ENCODE measurements at places on chromosomes 4 and X.

DNA sequence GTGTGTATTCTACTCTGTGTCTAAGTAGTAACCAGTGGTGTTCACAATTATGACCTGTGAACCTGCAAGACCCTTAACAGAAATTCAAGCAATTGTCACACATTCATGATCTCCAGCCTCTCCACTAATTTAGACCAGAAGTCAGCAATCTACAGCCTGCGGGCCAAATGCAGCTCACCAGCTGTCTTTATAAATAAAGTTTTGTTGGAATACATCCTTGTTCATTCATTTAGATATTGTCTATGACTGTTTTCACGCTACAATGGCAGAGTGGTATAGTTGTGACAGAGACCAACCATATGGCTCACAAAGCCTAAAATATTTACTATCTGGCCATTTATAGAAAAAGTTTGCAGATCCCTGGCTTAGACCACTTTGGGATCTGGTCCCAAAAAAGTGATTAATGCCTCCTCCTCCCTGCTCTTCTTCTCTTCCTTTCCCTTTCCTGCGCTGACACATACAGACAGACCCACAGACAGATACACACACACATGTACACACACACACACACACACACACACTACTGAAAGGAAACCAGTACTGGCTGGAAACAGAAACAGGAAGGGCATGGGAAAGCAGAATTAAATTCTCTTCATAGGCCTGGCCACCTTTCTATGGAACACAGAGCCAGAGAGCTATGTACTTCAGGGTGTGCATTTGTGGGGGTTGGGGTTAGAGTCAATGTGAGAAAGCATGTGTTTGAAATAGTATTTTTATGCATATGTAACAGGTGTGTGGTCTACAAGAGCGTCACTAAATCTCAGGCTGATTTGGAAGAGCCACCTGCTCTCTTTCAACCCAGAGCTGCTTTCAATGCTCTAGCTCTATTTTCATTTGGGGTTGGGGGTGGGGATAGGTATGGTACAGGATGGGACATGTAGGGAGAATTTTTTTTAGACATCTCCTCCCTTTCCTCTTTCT lies 49.7 kb upstream of the TMEM164 start:
- DNase-seq, result no peak

DNA sequence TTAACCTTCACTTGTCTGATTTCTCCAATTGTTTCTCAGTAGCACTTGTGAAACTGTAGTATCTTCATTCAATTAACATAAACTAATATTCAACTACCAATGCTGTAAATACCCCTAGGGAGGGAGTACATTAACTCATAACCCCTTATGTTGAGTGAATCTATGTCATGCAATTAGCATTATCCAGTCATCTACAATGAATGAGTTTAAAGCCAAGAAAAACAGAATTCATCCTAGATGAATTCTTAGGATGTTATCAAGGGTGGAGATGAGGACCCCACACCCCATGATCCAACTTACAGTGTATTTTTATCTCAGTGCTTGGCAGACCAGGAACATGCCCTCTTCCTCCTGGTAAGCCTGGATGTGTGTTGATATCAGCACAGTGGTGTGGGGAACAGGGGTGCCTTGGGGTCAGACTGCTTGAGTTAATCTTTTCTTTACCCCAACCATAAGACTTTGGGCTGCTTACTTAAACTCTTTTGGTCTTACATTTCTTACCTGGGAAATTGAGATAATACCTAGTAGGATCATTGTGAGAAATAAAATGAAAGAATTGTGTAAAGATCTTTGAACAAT lies 62.1 kb upstream of the SCOC start:
- DNase-seq, result no peak

- no peak for DNase-seq
Measured at GRCh38 chr4:29708473-29708872, 1011.7 kb upstream of the PCDH7 start.

GRCh38 chr4:70706516-70706915 lies 15.2 kb upstream of the RUFY3 start:
- no peak for DNase-seq

DNA sequence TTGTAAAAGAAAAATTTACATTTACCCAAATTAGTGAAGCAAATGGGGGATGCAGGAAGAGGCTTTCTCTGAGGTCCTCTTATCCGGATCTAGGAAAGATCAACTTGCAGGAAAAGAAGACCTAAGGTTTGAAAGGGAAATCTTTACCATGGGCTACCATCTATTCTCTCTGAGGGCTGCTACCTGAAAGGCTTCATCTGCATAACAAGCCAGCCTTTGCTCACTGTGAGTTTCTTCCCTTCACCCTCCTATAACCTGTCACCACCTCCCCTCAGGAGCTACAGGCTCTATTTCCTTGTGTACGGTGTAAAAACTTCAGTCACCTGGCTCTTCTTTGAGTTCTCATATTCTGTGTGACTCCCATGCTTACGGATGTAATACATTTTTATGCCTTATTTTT lies 118.6 kb upstream of the BEND4 start:
- DNase-seq, result no peak

GRCh38 chrX:115350711-115351381 lies 61.3 kb downstream of the LUZP4 start:
- no peak for DNase-seq

DNA sequence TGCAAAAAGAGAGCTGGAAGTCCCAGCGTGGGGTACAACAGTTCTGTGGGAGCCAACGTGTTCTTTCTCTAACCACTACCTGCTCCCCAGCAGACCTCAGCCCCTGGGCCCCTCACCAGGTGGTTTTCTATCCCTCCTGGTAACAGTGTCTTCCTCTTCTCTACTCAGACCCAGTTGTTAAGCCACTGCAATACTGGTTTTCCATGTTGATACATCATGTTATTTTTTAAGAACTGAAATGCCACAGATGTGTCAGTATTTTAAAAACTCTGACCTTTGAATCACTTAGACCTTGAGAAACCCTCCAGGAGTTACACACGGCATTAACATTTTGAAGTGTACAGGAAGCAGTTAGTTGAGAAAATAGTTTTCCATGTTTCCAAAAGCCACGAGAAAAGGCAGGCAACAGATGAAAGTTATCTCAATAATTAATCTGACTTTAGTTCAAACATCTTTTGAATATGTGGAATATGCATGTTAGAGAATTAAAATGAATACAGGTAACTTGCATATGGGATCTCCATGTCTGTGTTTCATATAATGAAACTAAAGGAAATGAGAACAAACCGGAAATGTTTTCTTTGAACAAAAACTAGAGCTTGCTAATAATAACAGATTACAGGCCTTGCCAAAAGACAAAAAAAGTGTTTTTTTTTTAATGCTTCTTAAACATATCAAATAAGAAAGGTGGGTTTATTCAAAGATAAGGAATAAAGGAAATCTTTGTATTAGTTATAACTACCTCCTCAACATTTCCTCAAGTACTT lies 108.8 kb downstream of the ZNF827 start:
- no peak for DNase-seq

GRCh38 chrX:109918753-109919152 lies 84.2 kb upstream of the TMEM164 start:
- no peak for DNase-seq

GRCh38 chr4:38102957-38103588 lies 142.9 kb downstream of the PTTG2 start:
- DNase-seq, result no peak

GRCh38 chr4:141999446-142000143 lies 363.2 kb downstream of the IL15 start:
- DNase-seq, result no peak

- no peak for DNase-seq
Measured at GRCh38 chr4:121760205-121760604, 4.8 kb downstream of the SMIM43 start.

DNA sequence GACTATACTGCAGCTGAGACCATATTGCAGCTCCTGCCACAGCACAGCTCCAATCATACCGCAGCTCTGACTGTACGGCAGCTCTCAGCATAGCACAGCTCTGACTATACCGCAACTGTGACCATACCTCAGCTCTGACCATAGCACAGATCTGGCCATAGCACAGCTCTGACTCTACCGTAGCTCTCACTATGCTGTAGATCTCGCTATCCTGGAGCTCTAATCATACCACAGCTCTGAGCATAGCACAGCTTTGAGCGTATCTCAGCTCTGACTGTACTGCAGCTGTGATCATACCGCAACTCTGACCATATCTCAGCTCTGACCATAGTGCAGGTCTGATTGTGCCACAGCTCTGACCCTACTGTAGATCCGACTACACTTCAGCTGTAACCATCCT lies 139.2 kb downstream of the ASMT start:
- no peak for DNase-seq

DNA sequence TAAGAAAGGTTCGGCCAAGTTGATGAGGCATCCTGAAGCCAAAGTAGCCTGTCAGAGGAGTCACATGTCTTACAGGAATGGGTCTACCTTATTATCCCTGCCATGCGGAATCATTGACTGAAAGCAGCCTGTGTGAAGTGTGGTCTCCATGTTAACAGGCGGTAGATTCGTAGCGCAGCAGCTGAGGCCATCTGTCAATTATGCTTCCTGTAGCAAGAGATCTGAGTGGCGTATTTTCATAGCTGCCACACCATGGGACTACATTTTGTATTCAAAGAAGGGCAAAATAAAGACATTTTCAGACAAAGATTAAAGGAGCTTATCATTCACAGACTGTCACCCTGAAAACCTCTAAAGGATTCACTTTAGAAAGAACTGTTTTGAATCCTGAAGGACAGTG lies 11.2 kb upstream of the MED14 start:
- DNase-seq, result no peak

GRCh38 chr4:130424211-130424610 lies 1328.3 kb downstream of the C4orf33 start:
- DNase-seq, result no peak

DNA sequence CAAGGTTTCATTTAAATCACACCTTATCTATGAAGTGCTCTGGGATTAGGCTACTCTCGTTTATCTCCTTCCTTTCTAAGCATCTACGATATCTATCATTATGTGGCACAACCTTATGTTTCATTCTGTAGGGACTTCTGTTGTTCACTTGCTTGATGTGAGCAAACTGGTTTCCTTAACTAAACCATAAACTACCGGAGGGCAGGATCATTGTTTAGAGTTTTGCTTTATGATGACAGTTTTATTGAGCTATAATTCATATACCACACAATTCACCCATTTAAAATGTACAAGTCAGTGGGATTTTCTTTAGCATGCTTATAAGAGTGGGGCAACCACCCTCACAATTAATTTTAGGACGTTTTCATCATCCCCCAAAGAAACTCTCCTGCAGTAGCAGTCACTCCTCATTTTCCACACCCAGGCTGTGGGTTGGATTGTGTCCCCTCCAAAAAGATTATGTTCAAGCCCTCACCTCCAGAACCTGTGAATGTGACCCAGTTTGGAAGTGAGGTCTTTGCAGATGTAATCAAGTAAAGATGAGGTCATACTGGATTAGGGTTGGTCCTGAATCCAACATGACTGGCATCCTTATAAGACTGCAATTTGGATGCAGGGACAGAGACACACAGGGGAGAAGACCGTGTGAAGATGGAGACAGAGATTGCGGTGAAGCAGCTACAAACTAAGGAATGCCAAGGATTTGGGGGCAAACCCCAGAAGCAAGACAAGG lies 42.1 kb upstream of the SH3RF1 start:
- DNase-seq, result no peak

DNA sequence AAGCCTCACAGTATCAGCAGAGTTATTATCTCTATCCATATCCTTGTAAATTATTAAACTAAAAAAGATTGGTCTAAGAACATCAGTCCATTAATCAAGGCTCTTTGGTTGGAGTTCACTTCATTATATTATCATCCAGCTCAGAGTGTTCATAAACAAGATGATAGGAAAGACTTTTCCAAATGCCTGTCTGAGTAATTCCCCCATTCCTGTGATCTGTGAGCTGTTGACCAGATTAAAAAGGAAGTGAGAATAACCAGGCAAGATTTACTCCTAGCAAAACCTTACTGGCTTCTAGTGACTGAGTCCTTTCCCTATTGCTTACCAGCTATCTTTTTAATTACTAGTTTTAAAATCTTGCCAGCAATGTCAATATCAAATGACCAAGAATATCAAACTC lies 14.9 kb downstream of the PKD2 start:
- DNase-seq, result no peak

DNA sequence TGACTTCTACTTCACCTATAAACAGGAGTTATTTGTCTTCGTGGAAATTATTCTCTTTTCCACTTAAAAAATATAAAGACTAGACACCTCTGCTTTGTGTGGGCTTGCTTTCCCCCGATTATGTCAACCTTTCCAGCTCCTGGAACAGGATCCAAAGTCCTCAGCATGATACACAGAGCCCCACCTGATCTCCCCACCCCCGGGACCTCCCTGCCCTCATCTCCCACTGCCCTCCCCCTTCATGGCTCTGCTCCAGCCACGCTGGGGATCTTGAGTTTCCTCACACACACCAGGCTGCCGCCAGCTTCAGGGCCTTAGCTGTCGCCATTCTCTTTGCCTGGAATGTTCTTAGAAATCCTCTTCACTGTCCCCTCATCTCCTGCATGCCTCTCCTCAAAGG lies 55.3 kb downstream of the MBNL3 start:
- no peak for DNase-seq

GRCh38 chr4:84309191-84309590 lies 189.9 kb downstream of the NKX6-1 start:
- DNase-seq, result no peak

- no peak for DNase-seq
Measured at GRCh38 chrX:30887721-30888120, 1.3 kb downstream of the TAB3 start.

GRCh38 chr4:47525154-47525819 lies 40.2 kb downstream of the ATP10D start:
- no peak for DNase-seq

GRCh38 chr4:82809619-82810018 lies 11.0 kb upstream of the SCD5 start:
- no peak for DNase-seq

DNA sequence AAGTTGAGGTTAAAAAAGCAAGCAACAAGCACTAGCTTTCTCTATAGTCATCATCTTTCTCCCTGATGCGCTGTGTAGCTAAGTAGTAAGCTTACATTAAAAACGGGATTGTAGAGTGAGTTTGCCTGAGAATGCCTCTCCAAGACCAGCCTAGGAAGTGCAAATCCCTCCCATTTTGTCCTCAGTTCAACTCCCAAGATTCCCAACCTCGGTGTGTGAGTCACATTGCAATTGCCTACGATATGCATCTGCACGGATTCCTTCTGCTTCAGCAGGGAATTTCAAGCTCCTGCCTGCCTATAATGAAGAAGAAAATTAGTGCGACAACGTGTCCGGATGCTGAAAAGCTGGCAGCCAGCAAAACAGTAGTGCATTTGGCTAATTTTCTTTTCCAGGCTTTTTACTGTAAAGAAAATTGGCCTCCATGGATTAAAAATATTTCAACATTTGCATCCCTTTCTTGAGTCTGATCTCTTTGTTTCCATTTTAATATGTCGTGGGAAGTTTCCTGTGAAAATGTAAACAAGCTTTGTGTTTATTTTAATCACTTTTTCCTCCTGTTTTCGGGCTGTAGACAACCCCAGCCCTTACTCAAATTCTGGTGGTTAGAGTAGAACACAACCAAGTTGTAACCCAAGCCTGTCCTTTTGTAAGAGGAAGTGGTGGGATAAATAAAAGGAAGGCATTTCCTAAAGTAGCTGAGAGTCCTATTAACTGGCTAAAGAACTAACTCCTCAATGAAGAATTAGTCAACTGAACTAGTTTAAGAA lies 58.4 kb upstream of the TET2 start:
- no peak for DNase-seq

GRCh38 chrX:39720945-39721344 lies 376.8 kb downstream of the BCOR start:
- DNase-seq, result no peak

Data from activated CD4-positive, alpha-beta T cell treated with anti-CD3 and anti-CD28 coated beads, Interleukin-2, amount 50 U/mL, for 1 hour (primary cell).